ENCODE measurements at places on chromosomes 3 and 15.

GRCh38 chr3:71564361-71564760 lies 19.2 kb downstream of the FOXP1 start:
- peaks cover 15% of the 10 kb centered on the region for H3K4me1 ChIP-seq
- H3K27me3 ChIP-seq, result no peaks in the 10 kb centered on the region
- no peaks in the 10 kb centered on the region for H3K36me3 ChIP-seq
- DNase-seq, result no peak
- H3K4me3 ChIP-seq, result no peak overlapping the region
- H3K27ac ChIP-seq, result peak overlapping the region; percentile 3

DNA sequence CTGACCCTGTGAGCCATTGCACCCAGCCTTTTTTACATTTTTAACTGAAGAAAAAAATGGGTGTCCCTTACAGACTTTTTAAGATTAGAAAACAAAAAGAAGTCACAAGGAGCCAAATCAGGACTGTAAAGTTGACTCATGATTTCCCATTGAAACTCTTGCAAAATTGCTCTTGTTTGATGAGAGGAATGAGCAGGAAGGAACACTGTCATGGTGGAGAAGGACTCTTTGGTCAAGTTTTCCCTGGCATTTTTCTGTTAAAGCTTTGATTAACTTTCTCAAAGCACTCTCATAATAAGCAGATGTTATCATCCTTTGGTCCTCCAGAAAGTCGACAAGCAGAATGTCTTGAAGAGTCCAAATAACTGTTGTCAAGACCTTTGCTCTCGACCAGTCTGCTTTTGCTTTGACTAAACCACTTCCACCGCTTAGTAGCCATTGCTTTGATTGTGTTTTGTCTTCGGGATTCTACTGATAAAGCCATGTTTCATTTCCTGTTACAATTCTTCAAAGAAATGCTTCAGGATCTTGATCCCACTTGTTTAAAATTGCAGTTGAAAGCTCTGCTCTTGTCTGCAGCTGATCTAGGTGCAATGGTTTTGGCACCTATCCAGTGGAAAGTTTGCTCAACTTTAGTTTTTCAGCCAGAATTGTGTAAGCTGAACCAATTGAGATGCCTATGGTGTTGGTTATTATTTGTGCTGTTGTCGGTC lies 369.4 kb downstream of the MAGI1 start:
- DNase-seq, result no peak
- no peaks in the 10 kb centered on the region for H3K36me3 ChIP-seq
- no peak overlapping the region for H3K4me3 ChIP-seq

- DNase-seq, result no peak
- H3K4me3 ChIP-seq, result peak overlapping the region; percentile 78
- no peaks in the 10 kb centered on the region for H3K27me3 ChIP-seq
- peak overlapping the region; percentile 89 for H3K27ac ChIP-seq
These were observed 665 bp downstream of the PIGB start for GRCh38 chr15:55319537-55320237.

DNA sequence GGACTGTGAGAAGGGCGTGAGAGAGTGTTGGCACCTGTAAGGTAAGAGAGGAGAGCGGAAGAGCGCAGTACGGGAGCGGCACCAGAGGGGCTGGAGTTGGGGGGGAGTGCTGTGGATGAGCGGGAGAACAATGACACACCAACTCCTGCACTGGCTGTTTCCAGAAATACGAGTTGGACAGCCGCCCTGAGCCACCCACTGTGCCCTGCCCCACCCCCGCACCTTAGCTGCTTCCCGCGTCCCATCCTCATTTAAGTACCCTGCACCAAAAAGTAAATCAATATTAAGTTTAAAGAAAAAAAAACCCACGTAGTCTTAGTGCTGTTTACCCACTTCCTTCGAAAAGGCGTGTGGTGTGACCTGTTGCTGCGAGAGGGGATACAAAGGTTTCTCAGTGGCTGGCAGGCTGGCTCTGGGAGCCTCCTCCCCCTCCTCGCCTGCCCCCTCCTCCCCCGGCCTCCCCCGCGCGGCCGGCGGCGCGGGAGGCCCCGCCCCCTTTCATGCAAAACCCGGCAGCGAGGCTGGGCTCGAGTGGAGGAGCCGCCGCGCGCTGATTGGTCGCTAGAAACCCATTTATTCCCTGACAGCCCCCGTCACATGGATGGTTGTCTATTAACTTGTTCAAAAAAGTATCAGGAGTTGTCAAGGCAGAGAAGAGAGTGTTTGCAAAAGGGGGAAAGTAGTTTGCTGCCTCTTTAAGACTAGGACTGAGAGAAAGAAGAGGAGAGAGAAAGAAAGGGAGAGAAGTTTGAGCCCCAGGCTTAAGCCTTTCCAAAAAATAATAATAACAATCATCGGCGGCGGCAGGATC lies at the start of gene SOX2:
TSS of gene SOX2 (plus strand) at position 601 of the 811 bp plus-strand sequence. CDS start 436 bp downstream, outside the sequence.
- peaks cover 4% of the 10 kb centered on the region for H3K4me1 ChIP-seq
- DNase-seq, result peak; percentile 65
- no peaks in the 10 kb centered on the region for H3K36me3 ChIP-seq
- H3K4me3 ChIP-seq, result no peak within 1 kb of the TSS
- H3K27me3 ChIP-seq, result peaks cover 21% of the 10 kb centered on the region

- H3K27ac ChIP-seq, result no peak overlapping the region
- no peaks in the 10 kb centered on the region for H3K4me1 ChIP-seq
- no peak for DNase-seq
- no peaks in the 10 kb centered on the region for H3K27me3 ChIP-seq
- no peaks in the 10 kb centered on the region for H3K36me3 ChIP-seq
These were observed 235.8 kb upstream of the ARHGEF26 start for GRCh38 chr3:153885359-153885758.

- no peak overlapping the region for H3K27ac ChIP-seq
- H3K36me3 ChIP-seq, result no peaks in the 10 kb centered on the region
- H3K27me3 ChIP-seq, result no peaks in the 10 kb centered on the region
- DNase-seq, result no peak
- no peak overlapping the region for H3K4me3 ChIP-seq
These were observed 165.0 kb downstream of the PDZRN3 start for GRCh38 chr3:73459711-73460110.
